AG04450 (cell line): ENCODE measurements at places on chromosomes 6 and 20.

DNA sequence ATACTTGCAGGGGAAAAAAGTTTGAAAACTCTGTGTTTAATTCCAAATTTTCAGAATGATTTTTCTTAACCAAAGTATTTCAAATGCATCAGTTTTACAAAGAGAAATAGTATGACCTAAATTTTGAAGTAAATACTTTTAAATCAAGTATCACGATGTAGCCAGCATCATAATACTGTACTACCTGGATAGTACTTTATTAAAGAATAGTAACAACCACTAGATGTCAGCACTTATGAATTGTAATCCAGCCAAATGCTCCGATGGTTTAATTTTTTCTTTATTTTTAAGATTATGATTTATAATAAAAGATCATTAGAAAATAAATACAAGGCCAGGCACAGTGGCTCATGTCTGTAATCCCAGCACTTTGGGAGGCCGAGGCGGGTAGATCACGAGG is 37.2 kb upstream of the HACE1 start:
- DNase-seq, result no peak

- no peak for DNase-seq
These were observed 25.0 kb downstream of the L3MBTL3 start for GRCh38 chr6:130043344-130043743.

GRCh38 chr20:52087471-52087870 is 104.1 kb downstream of the ZFP64 start:
- no peak for DNase-seq

DNA sequence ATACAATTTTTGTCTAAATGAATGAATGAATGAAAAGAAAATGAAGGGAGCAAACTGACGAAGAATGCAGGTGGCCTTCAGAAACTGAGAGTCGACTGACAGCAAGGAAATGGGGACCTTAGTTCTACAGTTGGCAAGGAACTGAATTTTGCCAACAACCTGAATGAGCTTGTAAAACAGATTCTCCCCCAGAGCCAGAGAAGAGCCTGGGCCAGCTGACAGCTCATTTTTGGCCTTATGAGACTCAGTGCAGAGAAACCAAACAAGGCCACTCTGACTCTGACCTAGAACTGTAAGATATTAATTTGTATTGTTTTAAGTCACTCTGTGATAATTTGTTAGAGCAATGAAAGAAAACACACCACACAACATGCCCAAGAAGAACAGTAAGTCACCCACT is 21.8 kb downstream of the MAN1A1 start:
- no peak for DNase-seq

DNA sequence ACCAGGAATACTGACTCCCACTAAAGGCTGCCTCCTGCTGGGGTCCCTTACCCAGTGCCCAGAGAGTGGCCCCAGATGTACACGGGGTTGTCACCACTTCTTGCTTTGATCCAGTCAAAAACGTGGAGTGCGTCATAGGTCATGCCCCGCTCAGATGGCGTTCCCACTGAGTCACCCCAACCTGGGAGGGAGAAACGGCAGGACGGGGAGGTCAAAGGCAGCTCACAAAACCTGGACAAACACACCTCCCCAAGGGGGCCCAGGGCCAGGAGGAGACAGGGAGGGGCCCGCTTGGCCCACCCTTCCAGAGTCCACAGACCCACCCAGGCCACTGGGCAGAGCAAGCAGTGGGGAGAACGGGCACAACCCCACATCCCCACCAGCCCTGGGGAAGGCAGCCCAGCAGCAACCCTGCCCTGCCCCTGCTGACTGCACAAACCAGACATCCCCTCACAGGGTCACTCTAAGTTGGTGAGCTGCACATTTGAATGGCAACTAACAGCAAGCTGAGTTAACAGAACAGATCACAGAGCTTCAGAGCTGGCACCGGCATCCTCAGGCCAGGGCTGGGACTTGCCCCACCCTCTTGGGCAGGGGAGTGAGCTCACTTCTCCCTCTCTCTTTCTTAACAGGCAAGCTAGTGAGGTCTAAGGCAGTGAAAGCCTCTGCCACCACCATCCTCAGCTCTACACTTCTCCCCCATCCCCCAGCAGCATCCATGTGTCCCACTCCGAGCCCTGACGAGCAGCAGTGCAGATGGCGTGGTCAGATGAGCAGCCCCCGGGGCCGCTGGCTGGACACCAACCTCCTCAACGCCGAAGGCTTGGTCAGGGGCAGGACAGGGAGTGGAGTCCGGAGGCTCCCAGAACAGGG is 61.7 kb downstream of the PYGB start:
- no peak for DNase-seq

GRCh38 chr6:148303616-148304015 is 39.0 kb upstream of the SASH1 start:
- DNase-seq, result no peak

GRCh38 chr6:80223743-80224212 is 117.3 kb downstream of the BCKDHB start:
- no peak for DNase-seq

DNA sequence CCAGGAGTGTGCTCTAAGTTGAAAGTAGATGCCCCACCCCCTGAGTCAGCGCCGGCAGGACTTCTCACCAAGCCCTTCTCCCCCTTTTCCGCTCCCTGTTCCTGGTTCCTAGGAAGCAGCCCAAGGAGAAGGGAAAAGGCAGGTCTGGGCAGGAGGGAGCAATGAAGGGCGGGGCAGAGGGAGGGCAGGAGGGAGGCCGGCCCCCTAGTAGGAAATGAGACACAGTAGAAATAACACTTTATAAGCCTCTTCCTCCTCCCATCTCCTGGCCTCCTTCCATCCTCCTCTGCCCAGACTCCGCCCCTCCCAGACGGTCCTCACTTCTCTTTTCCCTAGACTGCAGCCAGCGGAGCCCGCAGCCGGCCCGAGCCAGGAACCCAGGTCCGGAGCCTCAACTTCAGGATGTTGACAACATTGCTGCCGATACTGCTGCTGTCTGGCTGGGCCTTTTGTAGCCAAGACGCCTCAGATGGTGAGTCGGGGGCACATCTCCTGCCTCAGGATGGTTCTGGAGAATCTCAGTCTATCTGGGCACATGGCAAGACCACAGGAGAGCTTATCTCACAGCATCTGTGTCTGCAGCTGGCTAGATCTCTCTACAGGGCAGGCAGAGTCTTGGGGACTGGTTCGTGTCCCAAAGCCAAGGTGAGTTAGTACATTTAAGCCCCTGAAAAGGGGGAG is at the start of gene PROCR:
TSS of gene PROCR (plus strand) at position 320 of the 681 bp plus-strand sequence. CDS start at position 403, 83 bp downstream.
- DNase-seq, result peak; percentile 74

DNA sequence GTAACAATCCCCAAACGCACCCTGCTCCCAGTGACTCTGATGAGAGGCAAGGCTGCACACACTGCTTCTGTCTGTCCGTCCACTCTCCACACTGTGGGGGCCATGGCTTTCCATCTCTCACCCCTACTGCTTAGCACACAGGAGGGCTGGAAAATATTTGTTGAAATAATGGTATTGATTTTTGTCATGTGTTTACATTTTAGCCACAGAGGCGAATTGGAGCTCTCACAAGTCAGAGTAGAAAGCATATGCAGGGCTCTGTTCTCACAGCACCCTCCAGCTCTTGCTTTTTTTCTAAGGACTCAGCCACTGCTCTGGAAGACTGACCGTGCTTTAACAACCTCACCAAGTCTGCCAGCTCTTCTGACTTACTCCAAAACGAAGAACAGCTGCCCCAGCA is 273.8 kb downstream of the GMDS start:
- no peak for DNase-seq

GRCh38 chr6:1695546-1696462 is 86.1 kb downstream of the FOXC1 start:
- no peak for DNase-seq

DNA sequence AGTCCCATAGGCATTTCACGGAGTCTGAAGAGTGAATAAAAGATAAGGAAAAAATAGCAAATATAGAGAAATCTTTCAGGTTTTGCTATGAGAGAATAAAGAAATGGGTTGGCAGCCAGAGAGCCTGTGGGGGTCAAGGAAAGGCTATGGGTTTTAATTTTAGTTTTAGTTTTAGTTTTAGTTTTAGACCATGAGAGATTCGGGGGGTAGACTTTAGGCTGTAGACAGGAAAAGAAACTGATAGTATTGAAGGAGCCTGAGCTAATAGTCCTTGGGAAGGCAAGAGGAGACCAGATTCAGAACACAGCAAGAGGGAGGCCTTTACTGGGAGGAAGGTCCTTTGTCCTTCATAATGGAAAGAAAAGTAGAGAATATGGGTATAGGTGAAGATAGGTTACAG is 19.3 kb downstream of the DOP1A start:
- DNase-seq, result no peak

- peak; percentile 3 for DNase-seq
These were observed 74.1 kb upstream of the PAK5 start for GRCh38 chr20:9912858-9913434.

- peak; percentile 42 for DNase-seq
These were observed 445.9 kb upstream of the JARID2 start for GRCh38 chr6:14799928-14800327.

- DNase-seq, result no peak
These were observed 11.3 kb downstream of the BHLHE23 start for GRCh38 chr20:62995481-62995880.

DNA sequence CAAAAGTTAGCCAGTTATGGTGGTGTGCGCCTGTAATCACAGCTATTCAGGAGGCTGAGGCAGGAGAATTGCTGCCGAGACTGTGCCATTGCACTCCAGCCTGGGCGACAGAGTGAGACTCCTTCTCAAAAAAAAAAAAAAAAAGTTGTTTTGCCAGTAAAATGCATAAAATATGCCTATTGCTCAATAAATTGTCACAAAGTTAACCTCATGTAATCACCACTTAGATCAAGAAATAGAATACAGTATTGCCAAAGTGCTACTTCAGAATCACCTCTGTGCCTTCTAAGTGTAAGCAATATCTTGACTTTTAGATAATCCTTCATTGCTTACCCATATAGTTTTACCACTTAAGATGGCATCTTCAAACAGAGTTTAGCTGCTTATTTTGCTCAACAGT is 80.7 kb downstream of the TRMT11 start:
- no peak for DNase-seq

GRCh38 chr6:110646951-110647910 is 168.0 kb downstream of the CDK19 start:
- DNase-seq, result no peak

GRCh38 chr20:2468581-2469407 is 1.8 kb downstream of the SNRPB start:
- DNase-seq, result no peak

GRCh38 chr6:136923954-136924673 is 2.0 kb downstream of the SLC35D3 start:
- no peak for DNase-seq

GRCh38 chr6:111418971-111419693 is 63.9 kb downstream of the REV3L start:
- peak; percentile 6 for DNase-seq

GRCh38 chr6:130931683-130932082 is 104.5 kb downstream of the SMLR1 start:
- no peak for DNase-seq

DNA sequence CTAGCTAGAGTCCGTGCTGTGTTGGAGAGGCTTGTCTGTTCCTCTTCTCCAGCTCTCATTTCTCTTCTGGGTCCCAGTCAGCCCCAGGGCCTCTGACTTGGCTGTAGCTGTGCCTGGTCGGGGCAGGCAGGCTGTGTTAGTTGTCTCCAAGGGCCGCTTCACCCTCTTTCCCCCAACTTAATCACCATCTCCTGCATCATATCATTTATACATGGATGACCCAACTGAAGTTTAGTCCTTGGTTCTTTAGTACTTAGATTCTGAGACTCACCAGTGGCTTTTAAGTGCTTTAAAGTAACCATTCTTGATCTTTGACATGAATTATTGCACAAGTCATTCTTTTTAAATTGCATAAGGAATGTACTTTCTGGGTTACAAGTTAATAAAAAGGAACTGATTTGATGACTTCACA is 127.3 kb downstream of the RTN4IP1 start:
- no peak for DNase-seq

DNA sequence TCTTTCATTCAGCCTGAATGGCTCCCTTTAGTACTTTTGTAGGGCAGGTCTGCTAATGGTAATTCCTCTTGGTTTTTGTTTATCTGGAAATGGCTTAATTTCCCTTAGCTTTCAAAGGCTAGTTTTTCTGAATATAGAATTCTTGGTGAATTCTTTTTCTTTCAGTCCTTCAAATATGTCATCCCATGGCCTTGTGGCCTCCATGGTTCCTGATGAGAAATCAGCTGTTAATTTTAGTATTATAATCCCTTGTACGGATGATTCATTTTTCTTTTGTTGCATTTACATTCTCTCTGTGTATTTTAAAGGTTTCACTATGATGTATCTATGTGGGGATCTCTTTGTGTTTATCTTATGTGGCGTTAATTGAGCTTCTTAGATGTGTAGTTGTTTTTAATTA is 179.6 kb upstream of the ARG1 start:
- no peak for DNase-seq

DNA sequence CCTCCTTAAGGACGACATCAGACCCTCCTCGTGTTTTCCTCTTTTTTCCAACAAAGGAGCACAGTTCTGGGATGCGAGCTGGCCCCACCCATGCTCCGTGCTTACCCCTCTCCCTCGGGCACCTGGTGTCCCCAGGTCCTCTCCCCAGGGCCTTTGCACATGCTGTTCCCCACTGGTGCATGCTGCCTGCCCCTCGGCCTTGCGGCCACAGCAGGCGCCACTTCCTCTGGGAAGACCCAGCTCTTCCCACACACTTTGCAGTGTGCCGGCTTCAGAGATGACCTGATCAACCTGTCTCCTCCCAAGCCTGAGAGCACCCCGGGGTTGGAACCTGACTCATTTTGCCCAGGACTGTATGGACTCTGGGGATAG is 39.8 kb downstream of the GNAS-AS1 start:
- DNase-seq, result no peak

- no peak for DNase-seq
These were observed 6.9 kb upstream of the FAM209A start for GRCh38 chr20:56517641-56518040.

- DNase-seq, result no peak
These were observed 58.2 kb downstream of the ZNF831 start for GRCh38 chr20:59221707-59222252.

- DNase-seq, result no peak
These were observed 112.9 kb downstream of the TBC1D7 start for GRCh38 chr6:13215390-13215789.

GRCh38 chr20:63554361-63555278 is 661 bp downstream of the FNDC11 start:
- no peak for DNase-seq

DNA sequence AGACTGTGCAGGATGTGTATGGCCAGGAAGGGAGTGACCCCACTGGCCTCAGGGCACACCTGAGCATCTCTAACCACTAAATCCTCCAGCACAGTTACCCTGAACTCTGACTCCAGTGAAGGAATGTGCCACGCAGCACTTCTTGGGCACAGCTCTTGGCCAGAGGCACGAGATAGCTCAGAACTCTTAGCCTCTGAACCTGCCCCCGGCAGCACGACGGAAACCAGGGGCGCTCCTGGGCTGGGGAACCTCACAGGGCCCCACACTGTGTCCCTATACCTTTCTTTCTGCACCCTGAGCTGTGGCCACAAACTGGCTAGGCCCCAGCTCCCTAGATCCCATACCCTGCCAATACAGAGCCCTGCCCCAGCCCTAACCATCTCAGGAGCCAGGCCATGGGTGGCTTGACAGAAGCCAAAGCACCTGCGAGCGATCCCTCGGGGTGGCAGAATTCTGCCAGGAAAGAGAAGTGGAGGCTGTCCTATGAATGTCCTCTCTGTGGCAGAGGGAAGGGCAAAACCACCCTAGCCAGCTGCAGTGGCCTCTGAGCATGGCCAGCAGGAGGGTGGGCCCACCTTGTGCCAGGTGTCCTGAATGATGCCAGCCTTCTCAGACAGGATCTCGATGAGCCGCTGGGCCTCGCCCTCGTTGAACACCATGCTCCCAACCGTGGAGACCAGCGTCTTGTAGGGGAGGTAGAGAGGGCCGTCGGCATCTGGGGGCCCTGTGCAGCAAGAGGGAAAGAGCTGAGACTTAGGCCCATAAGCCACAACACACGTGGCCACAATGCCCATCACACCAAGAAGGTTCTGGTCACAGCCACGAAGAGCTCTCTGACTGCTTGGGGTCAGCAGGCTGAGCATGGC is 39.4 kb downstream of the RRBP1 start:
- DNase-seq, result no peak
